ENCODE measurements at places on chromosomes 7 and 10.

GRCh38 chr7:121016966-121017365 lies 28.5 kb downstream of the CPED1 start:
- DNase-seq, result no peak

DNA sequence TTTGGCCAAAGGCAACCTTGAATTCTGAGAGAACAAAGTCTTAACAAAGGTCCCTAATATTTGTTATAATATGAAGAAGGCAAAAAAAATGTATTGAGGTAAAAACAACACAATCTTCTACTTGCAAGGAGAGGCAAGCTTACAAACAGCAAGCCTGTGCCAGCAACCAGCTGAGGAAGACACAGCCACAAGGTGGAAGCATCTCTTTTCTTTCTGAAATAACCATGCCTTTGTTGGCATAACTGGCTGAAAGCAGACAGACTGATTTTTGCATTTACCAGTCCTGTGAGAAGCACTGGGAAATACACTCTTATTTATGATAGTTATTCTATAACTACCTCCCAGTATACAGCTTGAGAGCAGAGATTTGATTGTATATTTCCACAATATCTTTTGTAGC lies 292.0 kb downstream of the PHTF2 start:
- DNase-seq, result peak; percentile 31

DNA sequence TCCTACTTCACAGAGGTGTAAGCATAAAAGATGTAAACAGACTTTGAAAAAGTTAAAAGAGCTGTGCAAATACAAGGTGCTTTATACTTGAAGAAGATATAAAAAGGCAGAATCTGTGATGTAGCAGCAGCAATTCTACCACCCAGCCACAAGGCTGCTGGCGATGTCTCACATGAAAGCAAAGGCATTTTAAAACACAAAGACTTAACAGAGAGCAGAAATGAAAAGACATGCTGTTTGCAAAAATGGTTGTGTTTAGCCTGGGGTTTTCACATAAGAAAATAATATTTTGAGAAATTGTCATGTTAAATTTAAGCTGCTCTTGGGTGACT lies 85.5 kb upstream of the ZNF800 start:
- no peak for DNase-seq

- peak; percentile 40 for DNase-seq
Observed at GRCh38 chr7:29968683-29969395, 20.8 kb downstream of the SCRN1 start.

DNA sequence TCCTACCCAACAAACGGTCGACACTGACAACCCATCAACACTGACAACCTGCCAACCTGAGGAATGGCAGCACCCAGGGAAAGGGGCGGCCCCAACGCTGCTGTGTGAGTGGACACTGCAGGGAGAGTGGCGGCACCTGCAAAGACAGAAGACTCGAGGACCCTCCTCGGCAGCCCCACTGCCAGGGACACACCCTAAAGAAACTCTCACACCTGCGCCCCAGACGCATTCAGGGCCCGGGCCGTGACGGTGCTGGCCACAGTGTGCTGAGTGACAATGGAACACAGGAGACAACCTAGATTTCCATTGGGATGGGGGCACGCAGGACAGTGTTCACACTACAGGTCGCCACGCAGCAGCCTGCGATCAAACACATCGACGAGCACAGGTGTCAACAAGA lies 3.6 kb downstream of the CAMK2B start:
- DNase-seq, result no peak

DNA sequence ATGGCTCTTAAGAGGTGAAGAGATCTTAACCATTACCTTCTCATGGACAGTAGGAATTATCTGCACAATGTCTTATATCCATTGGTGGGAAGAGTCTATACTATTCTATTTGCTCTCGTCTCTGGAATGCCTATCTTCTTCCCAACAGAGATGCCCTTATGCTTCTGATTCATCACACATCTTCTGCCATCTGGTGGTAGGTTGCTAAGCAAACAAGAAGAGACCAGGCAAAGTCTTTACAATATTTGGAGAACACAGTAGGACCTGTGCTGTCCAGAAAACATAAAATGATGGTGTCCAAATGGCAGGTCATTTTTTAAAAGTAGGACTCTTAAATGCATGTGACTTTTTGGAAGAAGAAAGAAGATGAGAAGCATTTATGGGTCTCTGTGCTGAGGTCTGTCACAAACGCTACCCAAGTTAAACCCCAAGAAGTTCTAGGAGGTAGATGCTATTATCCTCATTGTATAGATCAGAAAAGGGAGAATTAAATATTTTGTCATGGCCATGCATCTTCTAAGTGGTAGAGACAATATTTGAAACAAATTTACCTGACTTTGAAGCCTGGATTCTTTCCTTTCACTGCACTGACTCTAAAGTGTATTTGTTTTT lies 67.8 kb upstream of the NXPH1 start:
- DNase-seq, result peak; percentile 51

GRCh38 chr7:79453266-79453557 lies 255 bp downstream of the MAGI2 start:
- no peak for DNase-seq

DNA sequence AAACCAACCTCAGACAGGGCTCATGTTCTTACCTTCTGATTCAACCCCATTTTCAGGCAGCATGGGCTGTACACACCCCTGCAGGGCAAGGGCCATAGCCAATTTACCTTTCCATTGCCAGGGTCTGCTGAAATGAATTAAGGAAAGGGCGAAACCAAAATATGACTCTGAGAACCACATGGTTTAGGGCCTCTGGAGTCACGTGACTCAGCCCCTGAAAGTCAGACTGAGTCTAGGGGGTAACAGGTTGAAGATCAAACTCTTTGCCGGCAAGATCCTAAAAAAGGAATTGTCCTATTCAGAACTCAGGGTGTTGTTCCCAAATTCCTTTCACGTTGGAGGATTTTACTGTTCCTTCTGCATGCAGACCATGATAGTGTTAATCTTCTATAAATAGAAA lies 118.9 kb downstream of the RAB11FIP2 start:
- no peak for DNase-seq

DNA sequence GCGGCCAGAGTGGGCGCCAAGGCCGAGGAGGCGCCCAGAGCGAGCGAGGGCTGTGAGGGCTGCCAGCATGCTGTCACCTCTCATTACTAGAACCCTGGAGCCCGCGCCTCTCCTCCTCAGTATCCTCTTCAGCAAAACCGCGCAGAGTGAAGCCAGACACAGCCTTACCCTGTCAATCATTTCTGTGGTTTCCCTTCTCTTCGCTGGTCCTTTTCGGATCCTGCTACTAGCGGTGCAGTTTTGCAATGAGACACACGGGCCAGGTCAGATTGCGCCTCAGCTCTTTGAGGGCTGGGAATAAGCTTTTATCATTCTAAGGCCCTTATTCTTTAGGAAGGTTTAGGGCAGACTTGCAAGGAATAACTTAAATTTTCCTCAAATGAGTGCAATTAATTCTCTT lies 55.5 kb upstream of the FAM171A1 start:
- no peak for DNase-seq

DNA sequence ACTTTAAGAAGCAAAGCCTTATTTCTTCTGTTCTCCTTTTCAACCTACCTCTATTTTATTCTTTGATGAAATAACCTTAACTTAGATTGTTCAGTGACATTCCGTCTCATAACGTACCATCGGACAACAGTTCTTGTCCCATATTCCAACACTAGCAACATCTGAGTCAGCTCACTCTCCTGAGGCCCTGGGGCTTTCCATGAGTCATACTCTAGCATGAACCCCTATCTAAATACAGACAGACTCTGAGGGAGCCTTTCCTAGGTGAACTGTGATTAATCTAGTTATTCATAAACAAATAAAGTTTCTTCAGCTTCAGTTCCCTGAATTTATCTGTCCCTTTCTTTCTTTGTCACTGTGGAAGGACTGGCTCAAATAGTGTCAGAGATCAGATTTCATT lies 168.7 kb upstream of the LYZL1 start:
- no peak for DNase-seq

GRCh38 chr10:129097776-129098330 lies 369.2 kb upstream of the MGMT start:
- DNase-seq, result no peak

GRCh38 chr7:17371671-17372524 lies 73.4 kb downstream of the AHR start:
- no peak for DNase-seq

DNA sequence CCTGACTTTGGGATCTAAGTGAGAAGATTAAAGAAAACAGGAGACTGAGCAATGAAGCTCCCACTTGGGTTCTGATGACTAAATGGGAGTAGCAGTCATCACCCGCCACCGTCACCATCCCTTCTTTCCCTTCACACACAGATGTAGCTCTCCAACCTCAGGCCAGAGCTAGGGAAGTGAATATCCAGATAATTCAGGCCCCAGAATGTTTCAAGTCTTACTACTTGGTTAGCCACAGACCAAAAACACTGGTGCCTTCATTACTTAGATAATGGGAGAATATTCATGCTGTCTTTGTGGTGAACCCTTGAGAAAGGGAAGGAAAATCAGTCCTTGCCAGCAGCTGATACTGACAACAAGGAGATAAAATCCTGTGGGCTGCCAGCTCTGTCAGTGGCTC lies 100.7 kb downstream of the OSBPL3 start:
- DNase-seq, result no peak

DNA sequence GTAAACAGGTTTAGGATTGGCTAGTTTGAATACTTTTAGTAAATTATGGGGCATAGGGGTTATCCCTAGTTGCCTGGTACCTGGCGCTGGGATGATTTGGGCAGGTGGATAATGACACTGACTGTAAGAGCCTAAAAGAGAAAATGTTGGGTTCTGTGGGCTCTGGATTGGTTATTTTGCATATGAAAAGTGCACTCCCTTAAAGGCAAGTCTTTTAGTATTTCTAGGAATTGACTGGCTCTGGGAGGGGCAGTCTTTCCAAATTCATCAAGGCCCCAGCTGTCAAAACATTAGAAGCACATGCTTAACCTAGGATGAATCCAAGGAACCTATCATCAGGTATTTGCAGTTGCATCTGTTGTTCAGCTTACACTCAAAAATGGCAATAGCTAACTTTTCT lies 454.6 kb upstream of the SORCS1 start:
- no peak for DNase-seq

GRCh38 chr10:80753612-80754011 lies 215.9 kb downstream of the SH2D4B start:
- DNase-seq, result no peak

GRCh38 chr7:25493805-25494366 lies 265.6 kb upstream of the NPVF start:
- no peak for DNase-seq

DNA sequence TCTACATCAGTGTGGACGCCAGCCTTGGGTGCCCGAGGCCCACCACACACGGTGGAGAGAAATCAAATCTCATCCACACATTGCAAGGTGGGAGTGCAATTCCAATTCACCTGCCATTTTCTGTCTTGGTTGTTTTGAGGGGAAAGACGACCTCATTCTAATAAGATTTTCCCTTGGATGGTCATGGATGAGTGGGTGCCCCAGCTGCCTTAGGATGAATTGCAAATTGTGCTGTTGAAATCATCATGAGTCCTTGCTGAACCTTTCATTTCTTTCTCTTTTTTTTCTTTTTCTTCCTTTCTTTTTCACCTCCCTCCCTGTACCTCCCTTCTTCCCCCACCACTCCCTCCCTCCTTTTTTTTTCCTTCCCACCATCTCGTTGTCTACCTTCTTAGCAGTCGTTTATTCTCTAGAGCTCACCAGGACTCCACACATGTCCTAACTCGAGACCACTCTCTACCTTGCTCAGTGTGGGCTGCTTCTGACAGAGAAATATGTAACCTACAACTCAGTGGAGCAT lies 266.9 kb upstream of the NFE2L3 start:
- DNase-seq, result no peak

GRCh38 chr10:44217274-44217820 lies 167.6 kb downstream of the CXCL12 start:
- no peak for DNase-seq

- no peak for DNase-seq
Observed at GRCh38 chr10:60130130-60130579, 223.8 kb upstream of the CCDC6 start.

DNA sequence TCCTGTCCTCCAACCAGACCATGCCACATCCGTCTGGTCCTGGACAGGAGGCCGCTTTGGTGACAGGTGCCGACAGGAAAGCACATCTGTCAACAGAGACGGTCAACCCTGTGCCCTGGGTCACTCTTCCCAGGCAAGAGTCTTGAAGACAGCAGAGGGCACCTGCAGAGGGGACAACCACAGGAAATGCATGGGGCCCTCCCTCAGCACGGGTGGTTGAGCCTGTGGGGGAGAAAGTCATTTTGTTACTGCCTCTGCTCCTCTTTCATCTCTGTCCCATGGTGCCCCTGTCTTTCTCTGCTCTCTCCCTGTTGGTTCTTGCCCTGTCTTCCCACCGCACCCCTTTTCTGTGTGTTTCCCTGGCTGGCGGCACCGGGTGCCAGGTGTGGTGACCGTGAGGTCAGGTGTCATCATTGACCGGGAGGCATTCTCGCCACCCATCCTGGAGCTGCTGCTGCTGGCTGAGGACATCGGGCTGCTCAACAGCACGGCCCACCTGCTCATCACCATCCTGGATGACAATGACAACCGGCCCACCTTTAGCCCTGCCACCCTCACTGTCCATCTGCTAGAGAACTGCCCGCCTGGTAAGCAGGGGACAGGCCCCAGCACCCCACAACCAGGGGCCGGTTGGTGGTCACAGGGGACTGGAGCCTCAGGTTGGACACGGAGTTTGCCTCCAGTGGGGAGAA lies 17.6 kb upstream of the VSIR start:
- DNase-seq, result no peak

DNA sequence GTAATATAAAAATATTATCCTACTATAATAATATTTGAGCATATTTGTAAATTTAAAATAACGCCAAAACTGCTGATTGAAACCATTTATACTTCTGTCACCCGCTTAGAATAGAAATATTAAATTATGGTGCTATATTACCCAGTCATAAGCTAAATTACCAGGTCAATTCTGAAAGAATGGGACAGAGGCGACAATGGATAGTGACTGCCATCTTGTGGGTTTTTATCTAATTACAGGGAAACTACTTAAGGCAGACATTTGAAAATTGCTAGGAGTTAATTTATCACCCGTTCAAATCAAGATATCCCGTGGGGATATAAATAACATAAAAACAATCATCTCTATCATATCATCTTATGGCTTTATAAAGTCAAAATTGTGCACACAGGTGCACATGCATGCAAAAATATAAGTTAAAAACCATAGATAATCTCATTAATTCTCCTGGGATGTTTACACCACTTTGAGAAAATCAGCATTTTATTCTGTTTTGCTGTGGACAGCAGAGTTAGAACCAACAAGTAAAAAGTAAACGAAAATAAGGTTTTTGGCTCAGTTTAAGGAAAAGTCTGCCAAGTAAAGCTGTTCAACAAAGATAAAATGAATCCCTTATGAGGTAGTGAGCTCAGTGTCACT lies 41.3 kb upstream of the HPSE2 start:
- DNase-seq, result no peak

Measured in midbrain (tissue), 1 donor.